ENCODE measurements at places on chromosomes 6 and 20.

DNA sequence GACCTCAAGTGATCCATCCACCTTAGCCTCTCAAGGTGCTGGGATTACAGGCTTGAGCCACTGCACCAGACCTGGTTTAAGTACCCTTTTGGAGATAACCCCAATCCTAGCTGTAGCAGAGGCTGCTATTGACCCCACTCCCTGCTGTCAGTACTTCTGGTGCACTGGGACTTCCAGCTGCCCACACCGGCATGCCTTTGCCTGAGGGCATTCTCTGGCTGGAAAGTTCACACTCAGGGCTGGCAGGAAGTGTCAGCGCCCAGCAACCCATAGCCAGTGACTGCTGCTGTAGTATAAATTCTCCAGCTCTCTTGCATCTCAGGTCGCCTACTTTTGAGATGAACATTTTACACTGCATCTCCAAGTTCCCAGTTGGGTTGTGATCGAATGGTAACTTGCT, 75.3 kb downstream of the UTRN start:
- DNase-seq = no peak

- DNase-seq = no peak
Observed at GRCh38 chr6:119720160-119720559, 370.6 kb upstream of the MAN1A1 start.

GRCh38 chr6:37779902-37780628, 39.5 kb upstream of the ZFAND3 start:
- no peak for DNase-seq

DNA sequence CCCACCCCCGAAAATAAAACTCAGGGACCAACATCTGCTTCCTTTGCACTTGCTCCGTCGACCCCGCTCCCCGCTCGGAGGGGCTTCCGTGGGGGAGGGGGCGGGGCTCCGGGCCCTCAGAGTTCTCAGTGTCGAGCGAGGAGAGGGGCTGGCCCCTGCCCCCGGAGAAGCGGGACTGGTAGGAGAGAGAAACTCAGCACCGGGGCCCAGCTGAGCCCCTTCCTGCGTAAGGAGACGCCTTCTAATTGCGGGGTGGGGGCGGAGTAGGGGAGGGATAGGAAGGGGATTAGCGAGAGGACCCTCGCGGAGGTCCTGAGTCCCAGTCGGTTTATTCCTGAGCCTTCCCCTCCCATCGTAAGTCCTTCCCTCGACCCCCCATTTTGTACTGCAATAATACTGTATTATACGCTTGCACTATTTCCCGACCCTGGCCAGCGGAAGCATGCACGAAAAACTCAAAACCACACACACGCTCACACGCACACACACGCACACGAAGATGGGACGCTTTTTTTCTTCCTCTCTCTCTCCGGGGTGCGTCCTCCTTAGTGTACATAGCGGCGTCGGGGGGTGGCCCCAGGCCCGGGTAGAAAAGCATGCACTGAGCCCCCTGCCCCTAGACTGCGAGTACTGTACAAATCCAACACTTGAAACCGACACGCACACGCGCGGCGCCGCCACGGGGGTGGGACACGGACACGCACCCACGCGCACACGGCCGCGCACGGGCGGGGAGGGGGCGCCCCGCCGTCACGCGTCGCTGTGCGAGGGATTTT, 22.1 kb upstream of the SLC22A7 start:
- DNase-seq = no peak
